ENCODE measurements at places on chromosomes 3 and 15.

GRCh38 chr3:102069211-102069662 lies 219.9 kb downstream of the NFKBIZ start:
- DNase-seq: no peak

DNA sequence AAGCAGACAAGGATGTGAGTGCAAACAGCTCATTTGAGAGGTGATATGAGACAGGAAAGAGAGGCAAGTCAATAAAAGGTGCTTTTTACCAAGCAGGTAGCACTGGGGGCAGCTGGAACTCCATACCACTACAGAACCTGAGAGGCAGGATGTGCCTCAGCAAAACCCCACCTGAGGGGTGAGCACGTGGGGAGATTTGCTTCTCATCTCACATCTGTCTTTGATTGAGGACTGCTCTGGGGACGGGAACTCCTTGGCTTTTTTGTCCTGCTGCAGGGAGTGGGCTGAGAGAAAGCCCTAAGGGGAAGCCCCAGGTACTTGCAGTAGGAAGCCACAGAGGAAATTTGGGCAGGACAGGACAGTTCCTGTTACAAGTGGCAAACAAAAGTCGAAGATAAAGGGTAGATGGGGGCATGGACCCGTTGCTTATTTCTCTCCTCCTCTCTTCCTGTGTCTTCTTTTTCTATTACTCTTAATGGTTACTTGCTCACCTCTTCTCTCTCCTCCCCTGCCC lies 27.1 kb downstream of the CFAP161 start:
- DNase-seq: no peak

GRCh38 chr3:113339616-113340244 lies 101.6 kb downstream of the CFAP44 start:
- DNase-seq: no peak

DNA sequence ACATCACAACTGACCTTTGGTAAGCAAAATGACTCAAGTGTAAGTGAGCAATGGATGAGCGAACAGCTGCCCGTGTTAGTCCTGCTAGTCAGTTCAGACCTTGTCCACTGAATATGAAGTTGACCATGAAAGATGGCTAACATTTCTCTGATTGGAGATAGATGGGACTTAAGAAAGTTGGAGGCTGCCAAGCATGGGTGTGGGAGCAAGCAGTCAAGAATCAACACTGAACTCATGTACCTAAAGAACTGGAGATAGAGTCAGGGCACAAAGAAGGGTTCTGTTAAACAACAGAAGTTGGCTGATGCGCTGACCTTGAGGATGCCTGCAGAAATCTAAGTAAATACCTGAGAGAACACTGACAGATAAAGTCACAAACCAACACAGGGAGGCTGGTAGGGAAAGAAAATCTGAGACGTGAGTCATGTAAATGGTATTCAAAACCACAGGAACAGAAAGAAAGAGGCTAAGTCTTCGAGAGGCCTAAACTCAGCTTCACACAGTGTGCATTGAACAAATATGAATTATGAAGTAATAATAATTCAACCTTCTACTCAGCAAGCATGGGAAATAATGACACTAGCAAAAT lies 30.7 kb upstream of the ANPEP start:
- no peak for DNase-seq

DNA sequence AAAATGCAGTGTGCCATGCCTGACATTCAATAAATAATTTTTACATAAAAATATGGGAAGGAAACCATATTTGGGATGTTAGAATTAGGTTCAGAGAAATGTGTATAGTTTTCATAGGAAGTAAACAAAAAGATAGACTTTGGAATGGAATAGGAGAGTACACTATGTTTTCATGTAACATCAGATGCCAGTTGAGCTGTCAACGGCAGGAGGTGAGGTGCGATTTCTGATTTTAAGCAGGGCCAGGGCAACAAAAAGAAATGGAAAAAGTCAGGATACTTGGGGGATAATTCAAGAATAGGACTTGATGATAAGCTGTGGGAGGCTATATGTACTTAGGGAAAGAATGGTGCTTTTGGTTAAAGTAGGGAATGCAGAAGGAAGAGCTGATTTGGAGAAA lies 639.5 kb downstream of the OTOL1 start:
- DNase-seq: no peak

DNA sequence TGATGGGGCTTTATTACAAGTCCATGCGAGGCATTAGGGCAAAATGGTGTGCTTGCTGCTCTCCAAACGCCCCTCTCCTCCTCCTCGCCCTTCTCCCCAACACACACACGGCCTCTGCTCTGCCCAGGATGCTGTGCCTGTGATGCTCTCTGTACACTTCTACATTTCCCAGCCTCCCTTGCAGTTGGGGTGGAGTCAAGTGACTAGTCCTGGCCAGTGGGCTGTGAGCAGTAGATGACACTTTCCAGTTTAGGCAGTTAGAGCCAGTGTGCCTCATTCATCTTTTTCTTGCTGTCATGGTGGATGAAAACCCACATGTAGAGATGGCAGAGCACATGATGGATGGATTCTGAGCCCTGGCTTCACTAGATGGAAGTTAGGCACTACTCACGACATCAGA lies 5.4 kb downstream of the TRH start:
- DNase-seq: no peak

DNA sequence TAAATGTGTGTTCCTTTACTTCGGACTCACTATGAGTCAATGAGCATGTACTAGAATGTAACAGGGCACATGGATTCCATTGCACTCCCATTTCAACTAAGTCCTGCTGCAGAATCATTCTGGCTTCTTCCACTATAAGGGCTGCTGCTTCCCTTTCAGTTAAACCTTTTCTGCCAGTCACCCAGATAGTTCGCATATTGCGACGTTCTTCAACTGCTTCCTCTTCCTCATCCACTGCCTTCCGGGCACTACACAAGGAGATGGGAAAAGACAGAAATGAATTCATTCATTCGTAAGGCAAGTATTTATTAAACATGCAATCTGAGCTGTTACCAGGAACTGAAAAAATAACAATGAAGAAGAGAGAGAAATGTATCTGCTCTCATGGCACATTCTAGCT lies 55.6 kb downstream of the POLQ start:
- no peak for DNase-seq

DNA sequence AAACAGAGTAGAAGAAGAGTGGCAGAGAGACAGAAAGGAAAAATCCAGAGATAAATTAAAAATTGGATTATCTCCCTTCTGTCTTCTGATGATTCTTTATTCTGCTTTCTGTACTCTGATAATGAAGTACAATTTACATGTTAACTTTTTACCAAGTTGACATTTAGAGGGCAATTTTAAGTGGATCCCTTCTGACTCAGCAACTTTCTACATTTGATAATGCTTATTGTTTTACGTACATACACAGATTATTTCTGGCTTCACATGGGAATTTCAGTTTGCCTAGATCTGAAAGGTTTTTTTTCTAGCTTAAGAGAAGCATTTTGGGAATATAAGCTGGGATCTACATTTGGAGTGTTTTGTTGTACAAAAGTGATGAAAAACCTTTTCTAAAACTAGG lies 491.3 kb downstream of the OTOL1 start:
- no peak for DNase-seq

DNA sequence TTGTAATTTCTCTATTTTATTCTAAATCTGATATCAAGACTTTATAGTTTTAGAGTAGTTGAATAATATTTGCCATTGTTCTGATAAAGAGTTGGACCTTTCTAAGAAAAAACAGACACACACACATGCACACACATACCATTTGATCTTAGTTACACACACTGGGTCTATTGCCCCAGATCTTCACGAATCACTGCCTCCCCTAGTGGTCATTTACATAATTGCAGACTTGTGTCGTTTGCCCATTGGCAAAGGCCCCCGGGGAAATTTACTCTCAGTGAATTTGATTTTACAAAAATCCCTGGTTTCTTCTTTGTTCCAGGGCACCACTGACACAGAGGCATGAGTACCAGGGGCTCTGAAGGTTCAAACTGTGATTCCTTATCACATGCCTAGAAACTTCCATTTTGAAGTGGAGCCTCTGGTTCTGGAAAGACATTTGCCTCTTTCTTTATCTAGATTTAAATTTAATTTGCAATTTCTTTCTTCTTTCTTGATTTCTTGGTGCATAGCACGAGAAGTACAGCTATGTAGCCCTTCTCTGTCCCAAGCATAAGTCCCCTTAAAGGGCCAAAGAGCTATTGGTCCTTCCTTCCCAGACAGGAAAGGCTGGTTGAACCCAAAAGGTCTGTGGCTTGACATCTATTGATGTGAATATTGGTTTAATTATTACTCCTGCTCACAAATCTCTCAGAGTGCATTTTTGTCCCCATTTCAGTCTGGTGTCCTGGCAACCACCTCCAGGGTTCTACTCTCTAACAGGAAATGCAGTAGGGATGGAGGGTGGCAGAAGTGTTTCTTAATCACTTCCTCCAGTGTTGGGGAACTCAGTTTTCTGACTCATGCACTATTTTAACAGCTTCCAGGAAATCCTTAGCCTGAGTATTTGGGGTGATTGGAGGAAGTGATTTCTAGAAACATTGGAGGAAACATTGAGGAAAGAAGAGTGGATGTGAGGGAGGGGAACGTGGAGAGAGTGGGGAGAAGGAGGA lies 32.4 kb upstream of the SLC6A11 start:
- no peak for DNase-seq

DNA sequence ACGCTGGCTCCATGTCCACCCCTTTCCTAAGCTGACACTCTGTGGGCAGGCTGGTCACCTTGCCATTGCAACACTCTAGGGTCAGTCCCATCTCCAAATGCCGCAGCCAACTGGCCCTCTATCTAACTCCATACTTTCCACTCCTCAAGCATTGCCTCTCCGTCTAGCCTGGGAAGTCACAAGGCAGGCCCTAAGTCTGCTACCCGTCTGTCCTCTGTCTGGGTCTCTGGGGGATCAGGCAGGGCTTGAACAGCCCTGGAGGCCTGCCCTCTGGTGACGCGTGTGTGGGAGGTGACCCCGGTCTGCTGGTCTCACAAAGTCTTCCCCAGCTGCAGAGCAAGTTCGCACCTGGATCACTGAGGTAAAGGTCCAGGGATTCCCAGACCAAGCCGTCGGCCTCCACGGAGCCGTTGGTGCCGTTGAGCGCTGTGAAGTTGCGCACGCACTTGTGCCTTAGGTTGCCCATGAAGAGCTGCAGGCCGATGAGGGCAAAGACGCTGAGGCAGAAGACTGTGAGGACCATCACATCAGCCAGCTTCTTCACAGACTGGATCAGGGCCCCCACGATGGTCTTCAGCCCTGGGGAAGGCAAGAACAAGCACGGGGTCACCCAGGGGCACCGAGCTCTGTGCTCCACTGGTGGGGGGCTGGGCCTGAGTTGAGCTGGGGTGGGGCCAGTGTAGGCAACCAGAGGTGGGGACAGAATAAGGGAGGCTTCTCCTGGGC lies 39.9 kb downstream of the SCN5A start:
- DNase-seq: no peak

Data from GM12891 (cell line).